MM.1S (cell line): ENCODE measurements at places on chromosomes 5 and 9.

DNA sequence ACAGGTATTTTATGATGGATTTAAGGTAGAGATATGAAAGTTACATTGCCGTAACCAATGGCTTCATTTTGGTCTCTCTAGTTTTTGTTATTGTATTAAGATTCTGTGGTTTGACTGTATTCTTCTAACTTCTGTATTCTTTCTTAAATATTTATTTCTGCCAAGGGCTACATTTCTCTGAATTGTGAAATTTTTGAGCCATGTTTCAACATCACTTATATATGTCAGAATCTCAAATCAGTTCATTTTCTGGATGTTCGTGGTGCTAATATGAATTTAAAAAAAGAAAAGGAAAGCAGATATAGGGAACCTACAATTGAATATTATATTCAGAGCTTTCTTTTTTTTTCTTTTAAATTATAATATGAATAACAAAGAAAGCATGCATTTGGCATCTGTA, 142.7 kb downstream of the ANXA1 start:
- no peak for DNase-seq

GRCh38 chr9:22922222-22922621, 475.6 kb downstream of the DMRTA1 start:
- no peak for DNase-seq

DNA sequence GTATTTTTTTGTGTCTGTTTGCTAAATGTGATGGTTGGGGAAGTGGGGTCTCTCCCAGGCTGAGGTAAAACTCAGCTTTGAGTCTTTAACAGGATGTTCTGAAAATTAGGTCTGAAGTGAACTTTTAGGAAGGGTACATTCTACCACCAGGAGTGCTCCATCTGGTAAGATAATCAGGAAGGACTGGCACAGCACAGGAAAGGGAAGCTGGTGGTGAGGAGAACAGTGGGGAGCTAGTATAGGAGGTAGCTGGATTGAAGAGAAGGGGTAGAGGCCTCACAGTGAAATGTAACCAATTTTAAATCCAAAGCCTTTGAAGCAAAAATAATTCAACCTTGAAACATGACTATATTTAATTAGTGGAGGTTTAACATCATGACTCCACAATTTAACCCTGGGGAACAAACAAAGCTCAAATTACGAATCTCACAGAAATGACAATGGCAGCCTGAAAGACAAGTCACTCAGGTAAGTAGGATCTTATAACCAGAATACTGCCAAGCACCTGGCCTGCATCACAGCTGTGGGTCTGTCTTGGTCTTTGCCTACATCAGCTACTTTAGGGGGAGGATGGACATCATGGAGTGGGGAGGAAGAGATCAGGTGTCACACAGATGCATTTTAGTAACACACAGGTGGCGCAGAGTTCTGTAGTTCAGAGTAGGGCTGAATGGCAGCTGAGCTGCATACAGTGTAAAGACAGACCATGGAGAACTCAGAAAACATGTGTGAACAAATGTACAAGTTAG, 445.3 kb downstream of the DMRT2 start:
- no peak for DNase-seq

- DNase-seq, result no peak
Observed at GRCh38 chr5:145551714-145552113, 283.4 kb downstream of the PRELID2 start.

GRCh38 chr9:137219757-137220316, 2.2 kb downstream of the RNF208 start:
- no peak for DNase-seq

DNA sequence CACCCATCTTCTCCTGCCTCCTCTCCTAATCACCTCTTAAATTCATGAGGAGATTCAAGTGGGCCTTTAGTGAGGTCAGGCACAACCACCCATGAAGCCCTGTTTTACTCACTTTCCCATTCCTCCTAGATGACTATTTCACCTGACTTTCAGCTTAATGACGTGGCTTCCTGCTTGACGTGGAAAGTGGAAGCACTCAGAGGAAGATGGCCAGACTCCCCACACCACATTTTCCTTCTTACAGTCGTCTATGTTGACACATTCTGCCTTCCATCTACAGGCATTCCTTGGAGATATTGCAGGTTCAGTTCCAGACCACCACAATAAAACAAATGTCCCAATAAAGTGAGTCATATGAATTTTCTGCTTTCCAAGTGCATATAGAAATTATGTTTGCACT, 146.4 kb upstream of the TAS2R1 start:
- DNase-seq, result no peak

DNA sequence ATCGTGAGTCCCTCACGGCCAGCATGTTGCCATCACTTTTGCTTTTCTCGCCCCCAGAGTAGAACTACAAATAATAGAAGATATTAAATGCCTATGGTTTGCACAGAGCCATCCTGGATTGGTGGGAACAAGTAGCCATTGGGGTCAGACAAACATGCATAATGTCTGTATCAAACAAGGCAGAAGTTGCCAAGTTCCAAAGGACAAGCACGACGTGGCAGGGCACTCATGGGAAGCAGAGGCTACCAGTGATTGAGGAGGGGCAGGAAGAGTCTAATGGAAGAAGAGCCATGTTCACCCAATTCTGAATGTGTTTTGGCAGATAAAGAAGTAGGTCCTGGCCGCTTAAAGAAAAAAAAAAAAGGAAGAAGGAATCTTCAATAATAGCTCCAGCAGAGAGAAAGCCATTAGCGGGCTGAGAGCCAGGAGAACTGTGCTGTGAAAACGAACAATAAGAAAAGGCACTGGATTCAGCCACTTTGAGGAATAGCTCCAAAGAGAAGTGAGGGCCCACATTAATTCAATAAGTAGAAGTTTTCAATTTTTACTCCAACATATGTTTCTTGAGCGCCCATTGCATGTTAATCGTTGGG, 153.7 kb upstream of the ADCY2 start:
- no peak for DNase-seq

GRCh38 chr5:172904643-172905345, 54.4 kb upstream of the RPL26L1 start:
- no peak for DNase-seq

DNA sequence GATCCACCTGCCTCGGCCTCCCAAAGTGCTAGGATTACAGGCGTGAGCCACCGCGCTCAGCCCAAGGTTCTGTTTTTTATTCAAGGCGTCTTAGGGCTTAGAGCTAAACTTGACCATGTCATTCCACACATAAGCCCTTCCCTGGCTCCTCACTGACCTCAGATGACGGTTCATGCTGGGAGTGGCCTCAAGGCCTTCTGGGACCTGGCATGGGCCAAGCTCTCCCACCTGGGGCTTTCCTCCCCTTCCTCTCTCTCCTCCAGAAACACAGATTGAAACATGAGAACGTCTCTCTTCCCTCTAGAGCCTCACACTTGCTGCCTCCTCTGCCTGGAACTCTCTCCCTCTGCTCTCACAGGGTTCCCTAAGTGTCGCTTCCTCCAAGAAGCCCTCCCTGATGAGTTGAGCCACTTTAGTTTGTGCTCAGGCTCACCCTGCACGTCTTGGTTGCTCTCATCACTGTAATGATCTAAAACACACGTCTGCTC, 155.6 kb upstream of the IER5L start:
- DNase-seq, result no peak

DNA sequence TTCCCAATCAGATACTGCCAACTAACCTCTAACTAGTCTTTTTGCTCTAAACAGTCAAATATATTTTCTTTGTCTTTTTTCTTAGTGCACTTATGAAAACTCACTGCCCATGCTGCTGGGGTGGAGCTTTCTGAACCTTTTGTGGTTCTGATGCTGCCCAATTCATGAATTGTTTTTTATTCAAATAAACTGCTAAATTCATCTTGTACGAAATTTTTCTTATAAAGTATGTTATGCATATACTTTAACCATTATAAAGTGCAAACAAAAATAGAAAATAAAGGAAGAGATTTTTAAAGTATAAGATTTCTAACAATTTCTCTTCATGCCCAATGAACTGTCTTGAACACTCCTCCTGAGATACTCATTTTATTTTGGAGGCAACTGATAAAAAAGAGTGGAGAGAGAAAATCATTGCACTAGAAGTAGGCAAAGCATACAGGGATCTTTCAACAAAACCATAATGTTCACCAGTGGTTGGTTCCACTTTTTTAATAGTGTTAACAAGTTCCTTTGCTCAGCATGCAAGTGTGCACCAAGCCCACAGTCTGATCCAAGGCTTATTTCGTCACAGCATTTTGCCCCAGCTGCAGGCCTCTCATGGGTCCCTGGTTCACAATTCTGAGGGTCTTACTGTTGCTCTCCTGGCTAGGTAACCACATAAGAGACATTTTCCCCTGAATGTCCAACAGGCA, 6.2 kb upstream of the FYB1 start:
- no peak for DNase-seq

- no peak for DNase-seq
Observed at GRCh38 chr9:16572005-16572734, 298.3 kb downstream of the BNC2 start.

GRCh38 chr9:105646879-105647594, 15.2 kb upstream of the TAL2 start:
- no peak for DNase-seq

GRCh38 chr5:146632620-146633322, 116.8 kb upstream of the GPR151 start:
- DNase-seq, result no peak

- DNase-seq, result no peak
Observed at GRCh38 chr9:89008744-89009545, 17.7 kb downstream of the S1PR3 start.

DNA sequence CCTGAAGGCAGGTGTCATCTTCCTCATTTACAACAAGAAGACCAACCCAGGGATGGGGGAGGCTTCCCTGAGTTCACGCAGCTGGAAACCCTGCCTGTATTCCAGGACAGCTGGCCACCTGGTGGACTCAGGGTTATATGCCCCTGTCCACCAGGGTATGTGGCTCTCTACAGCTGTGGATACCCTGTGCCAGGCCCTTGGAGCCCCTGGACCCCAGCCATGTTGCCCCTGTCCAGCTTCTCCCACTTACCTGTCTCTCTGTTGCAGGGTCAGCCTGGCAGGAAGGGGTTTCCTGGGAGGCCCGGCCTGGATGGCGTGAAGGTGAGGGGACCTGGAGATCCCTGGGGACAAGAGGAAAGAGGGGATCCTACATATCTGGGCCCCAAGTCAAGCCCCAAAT, 79.7 kb upstream of the ORM1 start:
- no peak for DNase-seq

DNA sequence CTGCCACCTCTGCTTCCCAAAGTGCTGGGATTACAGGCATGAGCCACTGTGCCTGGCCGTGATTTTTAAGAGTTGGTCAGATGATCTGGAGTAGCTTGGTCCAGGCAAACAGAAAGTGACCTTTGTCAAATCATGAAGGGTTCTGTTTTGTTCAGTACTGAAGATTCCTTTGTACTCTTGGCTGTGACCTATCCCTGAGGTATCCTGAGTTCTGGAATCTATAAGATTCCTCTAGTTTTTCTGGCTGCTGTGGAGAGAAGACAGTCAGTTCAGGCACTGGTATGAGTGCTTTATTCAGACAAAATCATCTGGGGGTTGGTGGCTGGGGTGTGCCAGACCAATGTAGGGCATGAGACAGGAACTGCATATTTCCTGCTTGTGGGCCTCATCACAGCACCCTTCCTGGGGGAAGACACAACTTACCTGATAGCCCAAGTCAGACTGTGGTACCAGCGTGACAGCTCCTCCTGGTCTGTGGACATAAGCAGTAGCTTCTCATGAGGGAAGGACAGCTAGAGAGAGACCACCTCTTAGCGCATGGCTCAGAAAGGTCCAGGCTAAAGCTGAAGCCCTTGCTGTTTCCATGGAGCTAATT, 3.1 kb downstream of the ARHGEF39 start:
- no peak for DNase-seq

DNA sequence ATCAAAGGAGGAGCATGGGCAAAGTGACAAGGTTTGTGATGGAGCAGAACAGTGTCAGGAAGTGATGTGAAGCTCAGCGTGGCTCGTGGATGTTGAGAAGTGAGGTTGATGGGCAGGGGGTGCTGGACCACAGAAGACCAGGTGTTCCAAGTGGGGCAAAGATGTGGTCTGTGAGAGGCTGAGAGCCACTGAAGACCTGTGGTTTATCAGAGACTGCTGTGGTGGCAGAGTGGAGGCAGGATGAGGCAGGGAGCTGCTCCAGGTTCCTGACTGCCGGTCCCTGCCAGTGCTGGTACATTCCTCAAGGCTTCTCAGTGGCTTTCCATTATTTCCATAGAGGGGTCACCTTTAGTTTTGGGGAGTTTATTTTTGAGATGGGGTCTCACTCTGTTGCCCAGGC, 19.1 kb downstream of the PALM2AKAP2 start:
- DNase-seq, result no peak

- no peak for DNase-seq
Observed at GRCh38 chr9:136019681-136020060, 58.5 kb upstream of the UBAC1 start.

DNA sequence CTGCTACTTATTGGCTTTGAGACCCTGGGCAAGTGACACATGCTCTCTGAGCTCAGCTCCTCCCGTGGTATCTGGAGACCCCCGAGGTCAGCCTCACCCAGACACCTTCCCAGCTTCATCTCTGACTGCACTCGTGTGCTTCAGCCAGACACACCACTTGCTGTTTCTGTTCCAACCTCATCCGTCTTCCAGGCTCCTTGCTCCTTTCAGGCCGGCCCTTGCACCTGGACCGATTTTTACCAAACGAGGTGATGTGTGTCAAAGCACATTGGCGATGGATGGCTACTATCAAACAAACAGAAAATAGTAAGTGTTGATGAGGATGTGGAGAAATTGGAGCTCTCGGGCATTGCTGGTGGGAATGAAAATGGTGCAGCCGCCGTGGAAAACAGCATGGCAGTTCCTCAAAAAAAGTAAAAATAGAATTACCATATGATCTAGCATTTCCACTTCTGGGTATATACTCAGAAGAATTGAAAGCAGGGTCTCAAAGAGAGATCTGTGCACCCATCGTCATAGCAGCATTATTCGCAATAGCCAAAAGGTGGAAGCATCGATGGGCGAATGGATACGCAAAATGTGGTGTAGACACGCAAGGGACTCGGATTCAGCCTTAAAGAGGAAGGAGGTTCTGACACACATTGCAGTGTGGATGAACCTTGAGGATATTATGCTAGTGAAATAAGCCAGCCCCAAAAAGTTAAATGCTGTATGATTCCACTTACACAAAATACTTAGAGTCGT, 96.1 kb upstream of the IER5L start:
- DNase-seq, result no peak

- DNase-seq, result no peak
Observed at GRCh38 chr5:113067635-113068344, 91.2 kb downstream of the DCP2 start.

GRCh38 chr9:114981063-114981462, 50.7 kb upstream of the TNFSF8 start:
- no peak for DNase-seq

- no peak for DNase-seq
Observed at GRCh38 chr5:31347552-31347905, 154.0 kb downstream of the CDH6 start.

- peak; percentile 33 for DNase-seq
Observed at GRCh38 chr9:84293001-84293798, 47.4 kb downstream of the SLC28A3 start.

GRCh38 chr9:78601957-78602565, 305.1 kb downstream of the PSAT1 start:
- DNase-seq, result peak; percentile 53

GRCh38 chr5:149946118-149946517, 1.5 kb upstream of the PDE6A start:
- no peak for DNase-seq
